ENCODE measurements at places on chromosomes 3 and 15.

- no peak for DNase-seq
Observed at GRCh38 chr3:184322731-184323487, 8.5 kb downstream of the EIF4G1 start.

DNA sequence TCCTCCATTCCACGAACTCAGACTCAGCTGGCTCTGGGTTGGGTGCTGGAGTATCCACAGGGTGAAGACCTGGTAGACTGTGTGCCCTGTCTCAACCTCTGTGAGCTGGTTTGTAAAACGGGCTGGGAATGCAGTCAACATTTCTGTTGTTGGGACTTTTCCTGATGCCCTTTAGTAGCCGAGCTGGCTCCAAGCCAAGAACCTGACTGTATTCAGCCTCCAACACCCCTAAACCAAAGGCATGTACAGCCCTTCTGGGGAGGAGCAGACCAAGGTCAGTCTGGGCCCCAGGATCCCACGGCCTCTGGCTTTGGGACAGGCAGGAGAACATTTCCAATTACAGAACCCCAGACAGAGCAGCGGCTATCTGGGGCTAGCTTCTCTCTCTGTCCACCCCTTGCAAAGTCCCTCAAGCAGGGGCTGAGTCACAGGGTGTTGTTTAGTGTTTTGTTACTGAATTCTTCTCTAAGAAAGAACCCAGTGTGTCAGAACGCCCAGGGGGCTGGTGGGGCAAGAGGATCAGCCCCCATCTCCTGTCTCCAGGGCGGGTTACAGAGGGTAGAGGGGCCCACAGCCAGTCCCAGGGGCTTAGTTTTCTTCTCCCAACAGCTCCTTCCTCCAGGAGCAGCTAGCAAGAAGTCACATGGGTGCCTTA lies 56.8 kb upstream of the SLC6A6 start:
- DNase-seq = no peak

- DNase-seq = no peak
Observed at GRCh38 chr3:87197531-87197930, 29.6 kb upstream of the CHMP2B start.

GRCh38 chr15:60326824-60327654 lies 70.7 kb downstream of the ANXA2 start:
- DNase-seq = peak; percentile 76

DNA sequence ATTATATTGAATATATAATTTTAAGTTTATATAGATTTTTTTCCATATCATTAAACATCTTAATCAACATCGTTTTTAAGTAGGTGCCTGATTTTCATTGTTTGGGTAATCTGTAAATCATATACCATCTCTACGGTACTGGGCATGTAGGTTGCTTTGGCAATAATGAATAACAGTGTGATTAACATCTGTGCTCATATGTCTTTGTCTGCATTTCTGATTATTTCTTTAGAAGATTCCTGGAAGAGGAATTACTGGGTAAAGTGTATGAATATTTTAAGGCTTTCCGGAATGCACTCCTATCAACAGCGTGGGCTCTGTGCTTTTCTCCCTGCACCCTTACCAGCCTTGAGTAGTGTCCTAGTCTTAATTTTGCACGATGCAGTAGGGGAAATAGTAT lies 119.8 kb upstream of the LIPC start:
- DNase-seq = no peak

DNA sequence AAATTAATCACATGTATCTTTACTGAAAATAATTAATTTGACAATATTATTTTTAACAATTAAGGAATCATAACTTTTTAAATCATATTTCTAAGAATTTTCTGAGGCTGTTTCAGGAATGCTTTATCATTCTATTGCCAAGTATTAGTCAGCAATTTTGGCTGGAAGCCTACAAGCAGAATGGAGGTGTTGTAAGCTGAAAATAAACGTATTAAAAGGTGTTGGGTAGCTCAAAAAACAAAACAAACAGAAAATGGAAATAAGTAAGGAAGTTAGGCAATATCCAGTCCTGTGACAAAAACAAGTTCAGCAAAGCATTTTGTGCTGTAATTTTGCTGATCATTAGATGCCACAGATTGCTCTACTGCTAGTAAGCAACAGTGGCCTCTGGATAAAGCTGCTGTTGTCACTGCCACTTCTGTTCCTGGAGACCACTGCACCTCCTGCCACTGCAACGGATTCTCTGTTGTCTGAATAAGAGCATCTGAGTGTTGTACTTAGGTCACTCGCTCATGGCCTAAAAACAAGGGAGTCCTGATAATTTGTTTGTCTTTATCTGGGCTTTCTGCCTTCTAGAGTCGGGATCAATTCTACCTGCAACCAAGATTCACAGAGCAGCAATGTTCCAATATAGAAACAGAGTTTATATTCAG lies 63.5 kb upstream of the SLITRK3 start:
- DNase-seq = no peak

GRCh38 chr3:49701388-49702077 lies 12.2 kb downstream of the RNF123 start:
- no peak for DNase-seq

GRCh38 chr15:87416591-87417257 lies 839.8 kb downstream of the NTRK3 start:
- DNase-seq = no peak

DNA sequence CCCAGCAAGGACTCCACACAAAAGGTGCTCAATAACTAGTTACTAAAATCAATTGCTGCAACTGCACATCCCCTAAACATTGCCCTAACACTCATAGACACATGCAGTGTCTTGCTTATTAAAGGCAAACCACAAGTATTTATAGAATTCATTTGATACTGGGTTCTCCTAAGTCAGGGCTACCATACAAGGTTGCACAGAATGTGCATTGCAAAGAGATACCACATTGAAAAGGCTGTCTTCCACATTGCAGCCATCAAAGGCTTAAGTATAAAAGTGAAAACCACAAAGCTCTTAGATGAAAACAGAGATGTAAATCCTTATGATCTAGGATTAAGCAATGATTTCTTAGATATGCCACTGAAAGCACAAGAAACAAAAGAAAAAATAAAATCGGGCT lies 33.6 kb upstream of the TOPAZ1 start:
- no peak for DNase-seq

DNA sequence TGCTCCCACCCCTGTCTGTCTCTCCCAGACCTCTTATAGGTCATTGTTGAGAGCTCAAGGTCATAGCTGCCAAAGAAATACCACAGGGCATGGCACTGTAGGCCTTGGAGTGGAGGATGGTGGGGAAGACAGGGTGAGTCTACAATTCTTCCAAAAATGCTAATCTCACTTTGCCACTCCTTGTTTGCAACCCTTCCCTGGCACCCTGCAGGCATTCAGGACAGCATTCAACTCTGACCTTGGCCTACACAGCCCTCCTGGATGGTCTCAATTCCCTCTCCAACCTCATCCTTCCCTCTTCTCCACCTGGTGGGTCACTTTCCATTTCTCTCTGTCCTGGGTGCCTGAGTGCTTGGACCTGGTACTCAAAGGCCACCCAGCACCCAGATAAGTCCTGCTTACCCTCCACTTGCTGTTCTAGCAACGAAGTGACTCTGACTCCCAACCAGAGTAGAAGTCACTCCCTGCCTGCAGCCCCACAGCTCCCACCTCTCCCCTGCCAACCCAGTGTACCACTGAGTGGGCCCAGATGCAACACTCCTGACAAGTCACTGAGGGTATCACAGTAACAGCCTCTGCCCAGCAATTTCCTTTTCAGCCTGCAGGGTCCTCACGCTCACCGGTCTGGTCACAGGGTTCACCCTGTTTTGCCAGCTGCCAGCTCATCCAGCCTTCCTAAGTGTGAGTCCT lies 36.6 kb downstream of the AMOTL2 start:
- no peak for DNase-seq

GRCh38 chr3:35043040-35043439 lies 596.3 kb upstream of the ARPP21 start:
- DNase-seq = peak; percentile 24

Measured in NCI-H1105 treated with DMSO at 0.1 percent for 48 hours (cell line).